ENCODE measurements at places on chromosomes 7 and 10. TPM values are rescaled to one million over a fixed set of nuclear protein-coding genes. Genes with fewer than 3 reads are reported as not detected.

TCERG1L gene
- under 0.01 TPM for total RNA-seq

CFAP69 gene
- 2.4 TPM for total RNA-seq

MNX1 gene
- total RNA-seq, result not detected

ADRB1 gene
- 2.4 TPM for total RNA-seq

PAX4 gene
- total RNA-seq, result not detected

THAP5 gene
- 8.3 TPM for total RNA-seq
